ENCODE measurements at places on chromosomes 16 and 17. TPM values are rescaled to one million over a fixed set of nuclear protein-coding genes. Genes with fewer than 3 reads are reported as not detected.

- no peak for DNase-seq
Observed at GRCh38 chr16:22388101-22388644, 13.8 kb upstream of the CDR2 start.

DNA sequence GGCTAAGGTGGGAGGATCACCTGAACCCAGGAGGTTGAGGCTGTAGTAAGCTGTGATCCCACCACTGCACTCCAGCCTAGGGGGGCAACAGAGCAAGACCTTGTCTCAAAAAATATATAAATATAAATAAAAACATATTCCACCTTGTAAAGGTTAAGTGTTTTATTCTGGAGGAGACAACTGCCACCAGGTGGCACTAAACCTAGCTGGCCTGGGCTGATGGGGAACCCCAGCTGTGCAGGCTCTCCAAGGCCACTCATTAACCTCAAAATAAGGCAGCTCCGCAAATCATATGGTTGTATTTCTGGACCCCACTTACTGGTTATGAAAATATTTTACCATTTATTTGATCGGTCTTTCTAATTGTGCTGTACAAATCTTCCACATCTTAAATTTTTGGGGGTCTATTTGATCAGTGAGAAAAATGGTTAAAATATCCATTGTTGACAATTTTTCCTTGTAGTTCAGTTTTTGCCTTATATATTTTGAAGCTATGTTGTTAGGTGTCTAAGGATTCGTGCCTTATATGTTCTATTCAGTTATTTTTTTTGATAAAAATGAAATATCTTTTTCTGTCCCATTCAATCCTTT, 8.5 kb upstream of the ICAM2 start:
- no peak for DNase-seq

- no peak for DNase-seq
Observed at GRCh38 chr17:39165841-39166349, at the start of gene ARL5C. TSS of gene ARL5C (minus strand) at chr17:39166161. CDS start at chr17:39165760, 401 bp downstream.

- no peak for DNase-seq
Observed at GRCh38 chr16:66519482-66520373, 30.2 kb downstream of the TK2 start.

- no peak for DNase-seq
Observed at GRCh38 chr17:21463779-21464407, 87.7 kb downstream of the KCNJ12 start.

DNA sequence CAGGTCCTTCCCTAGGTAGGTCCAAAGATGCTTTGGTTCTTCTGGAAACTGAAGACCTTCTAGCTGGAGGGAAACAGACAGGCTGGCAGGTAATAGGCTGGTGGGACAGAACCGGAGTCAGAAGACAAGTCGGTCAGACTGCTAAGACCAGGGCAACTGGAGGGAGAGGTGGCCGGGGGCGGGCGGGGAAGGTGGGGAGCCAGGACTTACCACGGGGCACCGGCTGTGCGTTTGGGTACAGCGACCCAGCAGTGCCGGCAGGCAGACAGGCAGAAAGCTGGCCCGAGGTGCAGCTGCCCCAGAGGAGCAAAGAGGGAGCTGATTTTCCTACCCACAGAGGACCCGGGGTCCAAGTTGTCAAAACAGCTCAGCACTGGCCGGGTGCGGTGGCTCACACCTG, 575 bp downstream of the SLC52A1 start:
- DNase-seq, result no peak

GRCh38 chr17:18093616-18094408, 6.1 kb downstream of the DRG2 start:
- DNase-seq, result no peak

DNA sequence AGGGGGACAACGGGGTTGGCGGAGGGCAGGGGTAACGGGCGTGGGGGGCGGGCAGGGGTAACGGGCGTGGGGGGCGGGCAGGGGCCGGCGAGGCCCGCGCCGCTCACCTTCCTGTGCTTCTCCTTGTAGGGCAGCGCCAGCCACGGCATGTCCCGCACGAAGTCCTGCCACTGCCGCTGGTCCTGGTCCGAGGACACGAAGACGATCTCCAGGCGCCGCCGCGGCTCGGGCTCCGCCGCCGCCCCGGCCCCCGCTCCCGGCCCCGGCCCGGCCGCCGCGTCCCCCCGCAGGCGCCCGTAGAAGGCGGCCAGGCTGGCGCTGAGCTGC, 401 bp downstream of the NXN start:
- DNase-seq, result no peak

GRCh38 chr17:15392326-15392741, 50.9 kb upstream of the TEKT3 start:
- DNase-seq, result no peak

SLFN5 gene
- total RNA-seq, result 7.3 TPM

TNFSF13 gene
- 21.7 TPM for total RNA-seq

PRR35 gene
- total RNA-seq, result not detected

RAMP2 gene
- 23.3 TPM for total RNA-seq
